CD14-positive monocyte (primary cell): ENCODE measurements at places on chromosomes 12 and 14. TPM values are rescaled to one million over a fixed set of nuclear protein-coding genes. Genes with fewer than 3 reads are reported as not detected.

- no peak for DNase-seq
Observed at GRCh38 chr14:65180725-65181025, 78.4 kb upstream of the MAX start.

- peak; percentile 21 for DNase-seq
Observed at GRCh38 chr14:89058697-89059096, 234.2 kb downstream of the TTC8 start.

GRCh38 chr14:54529811-54530210 lies 20.1 kb downstream of the CGRRF1 start:
- no peak for DNase-seq

GRCh38 chr14:100120522-100121269 lies 38.7 kb downstream of the DEGS2 start:
- no peak for DNase-seq

GRCh38 chr14:35399083-35399937 lies 5.2 kb downstream of the NFKBIA start:
- DNase-seq = peak; percentile 75

DNA sequence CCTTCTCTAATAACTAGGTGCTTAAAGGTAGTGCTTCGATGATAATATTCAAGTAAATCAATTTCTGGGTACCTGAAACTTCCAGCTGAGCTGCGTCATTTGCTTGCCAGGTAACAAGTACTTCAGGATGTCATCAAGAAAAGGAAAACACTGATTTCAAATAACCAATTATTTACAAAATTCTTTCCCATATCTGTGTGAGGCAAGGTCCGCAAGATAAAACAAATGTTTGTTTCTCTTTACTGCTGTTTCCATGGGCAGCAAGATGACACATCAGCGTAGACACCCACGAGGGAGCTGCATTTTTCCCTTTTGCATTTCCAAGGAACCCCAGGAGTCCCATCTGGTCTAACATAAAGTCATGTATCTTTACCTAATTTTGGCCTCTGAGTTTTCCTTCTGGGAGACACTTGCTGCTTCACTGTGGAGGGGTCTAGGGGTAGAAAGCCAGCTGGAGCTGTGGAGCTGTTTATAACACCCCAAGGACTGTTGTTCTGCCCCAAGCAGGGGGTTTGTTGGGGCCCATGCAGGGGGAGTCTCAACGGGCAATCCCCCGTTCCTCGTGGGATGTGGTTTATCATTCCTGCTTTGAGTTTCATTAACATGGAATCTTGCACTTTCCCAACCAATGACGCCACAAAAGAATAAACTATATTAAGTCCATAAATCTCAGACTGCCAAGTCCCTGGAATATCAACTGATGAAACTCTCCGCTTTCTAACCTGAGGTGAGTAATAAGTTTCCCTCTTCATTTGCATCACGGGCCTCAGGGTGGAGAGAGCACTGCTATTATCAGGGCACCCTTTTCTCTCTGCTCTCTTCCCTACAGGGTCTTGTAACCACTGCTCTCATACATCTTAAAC lies 112.8 kb upstream of the PELI2 start:
- DNase-seq = no peak

- peak; percentile 68 for DNase-seq
Observed at GRCh38 chr12:45184147-45184963, 31.5 kb upstream of the ANO6 start.

Gene UBE3B
- polyA plus RNA-seq = 14.4 TPM

DNA sequence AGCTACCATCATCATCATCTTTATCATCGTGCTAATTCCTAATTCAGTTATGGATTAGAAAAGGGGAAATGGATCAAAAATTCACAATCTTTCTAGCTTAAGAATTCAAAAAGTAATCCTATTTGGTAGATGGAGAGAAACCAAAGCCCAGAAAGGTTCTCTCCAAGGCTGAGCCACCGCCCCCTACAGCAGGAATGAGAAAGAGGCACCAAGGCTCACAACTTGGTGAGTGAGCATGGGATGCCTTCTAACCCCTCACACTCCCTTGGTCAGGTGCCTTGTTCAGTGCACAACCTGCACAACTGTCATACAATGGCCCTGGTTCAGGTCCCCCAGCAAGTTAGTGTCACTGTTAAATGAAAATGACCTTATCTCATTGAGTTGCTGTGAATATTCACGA lies 171.5 kb downstream of the ANO2 start:
- no peak for DNase-seq

DNA sequence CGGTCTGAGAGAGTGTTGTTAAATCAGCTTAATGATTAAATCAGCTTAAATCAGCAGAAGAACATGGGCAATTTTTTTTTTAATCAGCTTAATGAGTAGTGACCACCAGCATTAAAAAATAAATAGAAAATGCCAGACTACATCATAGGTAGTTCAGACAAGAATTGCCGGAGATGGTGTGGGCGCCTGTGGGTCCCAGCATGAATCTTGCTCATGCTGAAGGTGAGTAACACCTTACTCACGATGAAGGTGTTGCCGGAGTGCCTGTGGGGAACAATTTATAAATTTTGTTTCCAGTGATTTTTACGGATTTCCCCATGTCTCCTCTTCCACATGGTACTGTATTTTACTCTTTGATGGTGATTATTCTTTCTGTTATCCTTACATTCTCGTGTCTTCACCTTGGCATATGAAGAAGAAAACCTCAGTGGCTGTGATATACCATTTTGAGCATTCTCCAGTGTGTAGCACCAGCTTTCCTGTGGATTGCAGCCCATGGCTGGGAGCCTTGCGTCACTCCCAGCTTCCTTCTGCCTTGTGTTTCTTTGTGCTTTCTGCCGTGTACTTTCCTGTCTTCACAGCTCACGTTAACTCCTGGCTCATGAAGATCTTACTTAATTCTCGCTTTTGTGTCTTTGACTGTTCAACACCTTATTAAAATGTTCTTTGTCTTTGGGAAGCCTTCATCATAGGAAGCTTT lies 4.7 kb downstream of the TDRD9 start:
- peak; percentile 33 for DNase-seq

DNA sequence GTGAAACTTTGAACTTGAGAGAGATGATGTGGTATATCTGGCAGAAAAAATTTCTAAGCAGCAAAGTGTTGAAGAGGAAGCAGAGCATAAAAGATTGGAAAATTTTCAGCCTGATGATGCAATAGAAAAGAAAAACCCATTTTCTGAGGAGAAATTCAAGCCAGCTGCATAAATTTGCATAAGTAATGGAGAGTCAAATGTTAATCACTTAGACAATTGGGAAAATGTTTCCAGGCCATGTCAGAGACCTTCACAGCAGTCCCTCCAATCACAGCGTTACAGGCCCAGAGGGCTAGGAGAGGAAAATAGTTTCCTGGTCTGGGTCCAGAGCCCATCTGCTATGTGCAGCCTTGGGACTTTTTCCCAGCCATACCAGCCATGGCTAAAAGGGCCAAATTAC lies 469.0 kb upstream of the FOXG1 start:
- no peak for DNase-seq

Gene PLD4
- polyA plus RNA-seq = 15.1 TPM

- DNase-seq = no peak
Observed at GRCh38 chr12:55372521-55372920, 9.7 kb downstream of the OR6C75 start.

GRCh38 chr14:37625597-37626595 lies 30.5 kb downstream of the TTC6 start:
- DNase-seq = no peak
